ENCODE measurements at places on chromosomes 16 and 17. TPM values are rescaled to one million over a fixed set of nuclear protein-coding genes. Genes with fewer than 3 reads are reported as not detected.

DNA sequence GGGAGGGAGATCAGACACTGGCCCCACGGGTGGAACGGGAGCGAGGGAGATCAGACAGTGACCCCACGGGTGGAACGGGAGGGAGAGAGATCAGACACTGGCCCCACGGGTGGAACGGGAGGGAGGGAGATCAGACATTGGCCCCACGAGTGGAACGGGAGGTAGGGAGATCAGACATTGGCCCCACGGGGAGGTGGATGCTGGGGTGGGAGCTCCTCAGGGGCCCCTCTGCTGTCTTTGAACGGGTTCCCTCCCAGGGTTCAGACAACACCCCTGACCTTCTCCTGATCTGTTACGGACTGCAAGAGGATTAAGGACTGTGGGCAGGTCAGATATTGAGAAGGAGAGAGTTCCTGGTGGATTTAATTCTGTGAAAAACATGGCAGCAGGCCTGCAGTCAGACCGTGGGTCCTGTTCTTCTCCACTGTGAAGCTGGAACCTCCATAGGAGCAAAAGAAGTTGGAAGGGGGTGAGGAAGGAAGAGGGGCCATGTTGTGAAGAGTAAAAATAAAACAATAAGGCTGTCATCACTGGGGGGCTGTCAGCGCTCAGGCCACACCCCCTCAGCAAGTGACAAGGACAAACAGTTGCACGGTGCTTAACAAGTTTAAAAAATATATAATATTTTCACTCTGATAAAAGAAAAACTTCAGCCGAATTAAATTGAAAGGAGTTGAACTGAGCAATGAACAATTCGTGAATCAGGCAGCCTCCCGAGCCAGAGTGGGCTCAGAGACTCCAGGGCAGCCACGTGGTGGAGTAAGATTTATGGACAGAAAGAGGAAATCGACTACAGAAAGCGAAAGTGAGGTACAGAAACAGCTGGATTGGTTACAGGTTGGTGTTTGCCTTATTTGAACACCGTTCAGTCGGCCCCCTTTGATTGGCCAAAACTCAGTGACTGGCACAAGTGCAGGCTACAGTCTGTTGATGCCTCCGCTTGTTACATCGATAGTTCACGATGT is 348.7 kb upstream of the TNRC6C start:
- no peak for DNase-seq

GRCh38 chr17:17859909-17860765 is 23.4 kb upstream of the SREBF1 start:
- DNase-seq, result peak; percentile 79

- DNase-seq, result no peak
These were observed 1138.5 kb downstream of the CDH11 start for GRCh38 chr16:63983401-63983800.

- no peak for DNase-seq
These were observed 4.3 kb downstream of the ZFP1 start for GRCh38 chr16:75152635-75153034.

DNA sequence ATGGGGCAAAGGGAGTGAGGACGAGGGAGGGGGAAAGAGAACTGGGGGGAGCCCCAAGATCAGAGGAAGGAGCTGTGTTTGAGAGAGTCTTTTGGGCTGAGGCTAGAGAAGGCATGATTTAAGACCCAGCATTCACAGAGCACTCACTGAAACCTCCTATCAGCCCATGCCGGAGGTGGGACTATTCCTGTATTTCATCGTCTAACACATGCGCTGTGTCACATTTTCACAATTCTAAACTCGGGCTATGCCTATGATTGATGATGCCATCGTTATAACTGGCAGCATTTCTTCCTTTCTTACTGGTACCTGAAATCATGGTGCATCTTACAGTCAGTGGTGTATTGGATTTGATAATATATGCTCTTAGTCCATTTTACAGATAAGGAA is 3.5 kb downstream of the FAM171A2 start:
- no peak for DNase-seq

- DNase-seq, result no peak
These were observed 32.6 kb upstream of the ARL6IP1 start for GRCh38 chr16:18833707-18834505.

DNA sequence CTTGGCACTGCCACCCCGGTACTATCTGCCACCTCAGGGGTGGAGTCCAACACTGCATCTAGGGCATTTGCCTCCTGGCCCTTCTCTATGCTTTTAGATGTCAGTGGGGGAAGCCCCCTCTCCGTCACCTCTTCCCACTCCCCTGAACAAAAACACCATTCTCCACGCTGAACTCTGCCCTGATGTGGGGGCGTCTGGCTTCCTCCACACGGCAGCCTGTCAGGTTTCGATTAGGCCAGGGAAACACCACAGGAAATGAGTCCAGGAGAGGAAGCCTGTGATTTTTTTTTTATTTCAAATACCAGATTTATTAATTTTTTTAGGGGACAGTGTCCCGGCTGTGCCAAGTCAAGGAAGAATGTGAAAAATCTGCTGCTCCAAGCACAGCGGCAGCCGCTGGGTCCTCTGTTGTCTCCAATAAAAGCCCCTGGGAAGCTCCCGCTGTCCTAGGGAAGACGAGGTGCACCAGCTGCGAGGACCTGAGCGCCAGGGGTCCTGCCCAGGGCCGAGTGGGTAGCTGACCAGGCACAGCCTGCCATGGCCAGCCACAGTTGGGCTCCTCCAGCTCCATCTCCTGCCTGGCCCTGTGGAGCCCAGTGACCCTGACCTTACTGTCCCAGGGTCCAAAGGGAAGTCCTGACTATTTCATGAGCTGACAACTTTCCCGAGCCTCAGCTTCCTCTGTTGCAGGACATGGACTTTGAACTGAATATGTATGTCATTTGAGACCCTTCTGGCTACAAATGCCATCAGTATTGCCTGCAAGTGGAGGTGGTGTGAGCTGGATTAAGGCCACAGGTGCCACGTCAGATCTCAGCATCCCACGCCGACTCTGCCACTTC is 336.7 kb downstream of the FOXL1 start:
- DNase-seq, result no peak

DNA sequence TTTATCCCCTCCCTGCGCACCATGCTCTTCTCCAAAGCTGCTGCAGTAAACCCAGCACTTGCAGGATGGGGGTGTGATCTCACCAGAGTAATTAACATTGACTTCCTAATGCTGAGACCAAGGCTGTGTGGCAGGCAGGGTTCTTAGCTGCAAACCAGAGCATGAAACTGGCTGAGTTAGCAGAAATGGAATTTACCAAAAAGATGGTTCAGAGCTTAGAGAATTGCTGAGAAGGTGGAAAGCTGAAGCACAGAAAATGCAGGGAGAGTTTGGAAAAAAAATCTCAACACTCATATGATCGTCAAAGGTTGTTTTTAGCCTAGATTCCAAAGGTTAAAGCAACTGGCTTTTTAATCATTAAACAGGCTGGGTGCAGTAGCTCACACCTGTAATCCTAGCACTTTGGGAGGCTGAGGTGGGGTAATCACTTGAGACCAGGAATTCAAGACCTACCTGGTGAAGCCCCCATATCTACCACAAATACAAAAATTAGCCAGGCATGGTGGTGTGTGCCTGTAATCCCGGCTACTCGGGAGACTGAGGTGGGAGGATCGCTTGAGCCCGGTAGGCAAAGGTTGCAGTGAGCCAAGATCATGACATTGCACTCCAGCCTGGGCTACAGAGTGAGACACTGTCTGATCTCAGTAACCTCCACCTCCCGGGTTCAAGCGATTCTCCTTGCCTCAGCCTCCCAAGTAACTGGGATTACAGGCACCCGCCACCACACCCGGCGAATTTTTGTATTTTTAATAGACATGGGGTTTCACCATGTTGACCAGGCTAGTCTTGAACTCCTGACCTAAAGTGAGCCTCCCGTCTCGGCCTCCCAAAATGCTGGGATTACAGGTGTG is 6.0 kb upstream of the TXNDC11 start:
- DNase-seq, result no peak

GRCh38 chr16:61471023-61471422 is 565.2 kb downstream of the CDH8 start:
- no peak for DNase-seq

GRCh38 chr16:12148120-12148519 is 171.6 kb downstream of the SNX29 start:
- DNase-seq, result no peak

DNA sequence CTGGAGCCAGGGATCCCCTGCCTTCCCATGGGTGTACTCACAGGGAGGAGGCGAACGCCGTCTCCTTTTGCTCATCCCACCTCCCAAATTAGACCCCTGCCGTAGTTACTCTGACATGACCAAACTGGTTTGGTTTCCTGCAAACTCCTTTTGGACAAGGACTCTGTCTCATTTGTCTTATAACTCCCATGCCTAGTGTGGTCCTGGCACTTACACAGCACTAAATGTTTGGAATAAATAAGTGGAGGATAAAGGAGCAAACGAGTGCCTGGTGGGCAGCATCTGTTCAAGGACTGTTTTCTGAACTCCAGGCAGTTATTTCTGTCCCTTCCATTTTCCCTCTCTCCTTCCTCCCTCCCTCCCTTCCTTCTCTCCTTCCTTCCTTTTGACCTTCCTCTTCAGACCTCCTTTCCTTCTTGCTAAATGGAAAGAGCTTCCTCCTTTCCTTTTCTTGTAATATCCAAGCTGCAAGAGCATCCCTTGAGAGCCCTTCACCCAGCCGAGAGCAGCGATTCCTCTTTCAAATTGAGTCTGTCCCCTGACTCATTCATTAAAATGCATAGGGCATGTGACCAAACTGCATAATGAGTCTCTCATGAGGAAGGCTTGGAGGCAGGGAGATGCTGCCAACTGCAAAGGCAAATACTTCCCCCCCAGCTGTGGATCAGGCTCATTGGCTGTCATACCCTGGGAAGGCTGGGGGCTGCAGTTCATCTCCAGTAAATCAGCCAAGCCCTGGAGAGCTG is 36.8 kb downstream of the CHD9 start:
- DNase-seq, result no peak

DNA sequence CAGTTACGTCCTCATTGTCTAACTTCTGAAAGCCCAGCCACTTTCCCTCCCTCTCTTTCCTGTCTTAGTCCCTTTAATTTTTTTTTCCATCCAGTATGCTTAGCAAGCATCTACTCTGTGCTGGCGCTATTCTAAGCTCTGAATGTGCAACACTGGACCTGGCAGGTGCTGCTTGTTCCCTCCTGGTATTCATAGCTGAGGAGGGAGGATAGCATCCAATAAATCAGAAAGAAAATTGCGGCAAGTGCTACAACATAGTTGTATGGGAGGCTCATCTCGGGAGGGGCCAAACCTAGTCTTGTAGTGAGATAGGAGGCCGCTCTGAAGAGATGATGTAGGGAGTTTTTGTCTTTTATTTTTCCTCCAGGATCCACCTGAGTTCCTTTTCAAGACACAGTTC is 457.3 kb upstream of the HSBP1 start:
- DNase-seq, result no peak

DNA sequence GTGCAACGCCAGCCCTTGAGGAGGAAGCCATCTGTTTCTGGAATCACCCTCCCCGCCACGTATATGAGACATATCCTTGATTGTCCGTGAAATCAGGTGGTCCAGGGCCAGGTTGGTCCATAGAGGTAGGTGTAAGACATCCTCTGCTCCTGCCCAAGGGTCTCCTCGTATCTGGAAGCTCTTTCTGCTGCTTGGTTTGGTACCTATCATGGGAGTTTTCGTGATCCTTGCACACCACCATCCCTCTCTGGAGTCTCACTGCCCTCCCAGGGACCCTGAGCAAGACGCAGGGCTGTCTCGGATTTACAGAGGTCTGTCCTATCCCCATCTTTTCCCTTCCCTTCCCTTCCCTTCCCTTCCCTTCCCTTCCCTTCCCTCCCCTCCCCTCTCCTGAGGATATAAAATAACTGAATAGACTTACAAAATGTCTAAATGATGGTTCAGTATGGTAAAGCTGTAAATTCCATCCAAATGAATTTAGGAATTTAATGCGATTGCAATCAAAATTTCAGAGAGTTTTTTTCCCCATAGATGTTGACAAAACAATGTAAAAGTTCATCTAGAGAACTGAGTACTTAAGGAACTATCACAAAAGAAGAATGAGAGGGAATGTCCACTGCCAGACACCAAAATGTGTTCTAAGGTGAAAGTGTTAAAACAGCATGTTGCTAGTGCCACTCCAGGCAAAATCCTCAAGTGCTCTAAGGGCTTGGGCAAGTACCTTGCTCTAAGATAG is 2.0 kb upstream of the CCDC42 start:
- no peak for DNase-seq

- no peak for DNase-seq
These were observed 19.3 kb downstream of the MYLK3 start for GRCh38 chr16:46728806-46729205.

DNA sequence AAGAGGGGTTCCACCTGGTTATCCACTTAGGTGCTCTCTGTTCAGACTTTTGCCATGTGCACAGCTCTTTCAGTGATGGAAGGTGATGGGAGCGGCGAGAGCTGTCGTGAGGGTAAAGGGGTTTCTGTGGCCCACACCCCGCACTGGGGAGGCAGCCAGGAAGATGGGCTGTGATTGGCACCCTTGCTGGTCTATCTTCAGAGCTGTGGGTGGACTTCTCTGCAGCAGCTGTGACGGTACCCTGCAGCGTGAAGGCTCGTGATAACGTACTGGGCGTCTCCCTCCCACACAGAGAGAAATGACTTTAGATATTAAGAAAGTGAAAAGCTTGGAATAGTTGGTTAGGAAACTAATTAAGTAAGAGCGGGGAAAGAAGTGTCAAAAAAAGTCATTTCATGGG is 45.8 kb downstream of the MPRIP start:
- DNase-seq, result peak; percentile 80

DNA sequence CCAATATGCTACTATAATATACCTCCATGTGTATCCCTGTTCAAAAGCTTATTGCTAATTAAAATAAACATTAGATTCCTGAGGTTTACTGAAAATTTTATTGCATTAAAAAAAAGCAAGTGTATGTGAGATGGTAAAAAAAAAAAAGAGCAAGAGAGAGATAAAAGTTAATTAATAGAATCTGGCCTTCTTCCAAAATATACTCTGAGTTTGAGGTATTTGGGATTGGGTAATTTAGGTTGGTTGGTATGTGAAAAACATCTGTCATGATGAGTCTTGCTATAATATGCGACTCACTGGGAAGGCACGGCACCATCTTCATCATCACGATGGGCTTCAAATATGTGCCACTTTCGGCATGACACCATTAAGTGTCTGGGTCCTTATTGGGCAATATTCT is 711.1 kb upstream of the SOX9 start:
- no peak for DNase-seq

- DNase-seq, result no peak
These were observed 271.7 kb upstream of the TBX2 start for GRCh38 chr17:61127960-61128359.

OR1A1 gene
- not detected for total RNA-seq

ACSM2B gene
- total RNA-seq, result 46.0 TPM

TLCD2 gene
- 1.2 TPM for total RNA-seq

RBFOX1 gene
- not detected for total RNA-seq

USP6 gene
- under 0.01 TPM for total RNA-seq

KCNH4 gene
- not detected for total RNA-seq

ST6GALNAC2 gene
- total RNA-seq, result 2.6 TPM

RNF40 gene
- total RNA-seq, result 55.4 TPM

OR4D1 gene
- under 0.01 TPM for total RNA-seq

NOTUM gene
- 5.4 TPM for total RNA-seq

GDPD1 gene
- 1.4 TPM for total RNA-seq

GPR139 gene
- not detected for total RNA-seq

Data from liver (tissue), 10 donors.